ENCODE measurements at places on chromosomes 11 and 22.

- peak; percentile 44 for DNase-seq
Measured at GRCh38 chr22:48968201-48968959, 859.3 kb downstream of the BRD1 start.

- no peak for DNase-seq
Measured at GRCh38 chr11:48081151-48082010, 101.0 kb downstream of the PTPRJ start.

DNA sequence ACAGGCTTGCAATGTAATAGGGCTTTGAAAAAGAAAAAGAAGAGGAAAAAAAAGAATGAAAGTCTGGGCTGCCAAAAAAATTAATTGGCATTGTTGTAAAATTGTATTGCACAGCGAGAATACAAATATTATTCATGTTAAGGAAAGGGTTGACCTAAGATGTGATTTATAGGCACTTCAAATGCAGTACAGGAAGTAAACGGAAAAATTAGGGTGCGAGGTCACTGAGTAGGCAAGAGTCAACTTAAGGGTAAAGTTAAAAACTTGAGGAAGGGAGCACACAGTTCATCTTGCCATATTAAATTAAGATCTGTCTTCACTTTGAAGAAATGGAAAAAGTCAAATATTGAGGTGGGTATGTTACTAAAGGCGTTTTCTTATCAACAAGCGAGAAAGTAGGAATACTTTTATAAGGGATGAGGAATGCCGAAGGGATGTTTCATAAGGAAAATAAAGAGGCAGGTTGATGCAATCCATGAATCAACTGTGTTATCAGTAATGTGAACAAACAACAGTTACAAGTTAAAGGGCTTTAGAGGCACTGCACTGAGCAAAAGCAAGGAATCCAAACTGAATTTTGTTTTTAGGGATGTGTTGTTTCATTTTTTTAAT, 123.0 kb downstream of the WT1 start:
- DNase-seq: no peak

- peak; percentile 91 for DNase-seq
Measured at GRCh38 chr11:44634401-44635281, 69.2 kb downstream of the CD82 start.

GRCh38 chr11:88250566-88251242, 75.5 kb upstream of the RAB38 start:
- DNase-seq: peak; percentile 85

DNA sequence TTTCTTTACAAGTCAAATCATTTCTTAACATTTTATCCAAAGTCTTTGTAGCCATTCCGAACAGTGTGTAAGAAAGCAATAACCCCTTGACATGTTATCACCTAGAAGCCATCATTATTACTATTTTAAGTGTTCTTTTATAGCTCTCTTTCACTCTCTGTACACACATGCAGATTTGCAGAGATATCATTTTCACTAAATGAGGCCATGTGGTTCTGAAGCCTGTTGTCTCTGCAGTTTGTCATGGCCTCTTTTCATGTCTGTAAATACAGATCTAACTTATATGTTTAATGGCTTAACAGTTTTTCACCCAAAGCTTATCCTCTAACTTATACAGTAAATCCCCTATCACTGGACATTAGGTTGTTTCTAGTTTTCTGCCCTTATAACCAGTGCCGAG, 166.8 kb downstream of the MYO18B start:
- DNase-seq: no peak

GRCh38 chr11:122082205-122082604, 33.8 kb downstream of the BLID start:
- no peak for DNase-seq

- no peak for DNase-seq
Measured at GRCh38 chr11:128796270-128796669, 70.8 kb downstream of the KCNJ1 start.

- DNase-seq: no peak
Measured at GRCh38 chr11:78424334-78425270, 7.0 kb upstream of the GAB2 start.

DNA sequence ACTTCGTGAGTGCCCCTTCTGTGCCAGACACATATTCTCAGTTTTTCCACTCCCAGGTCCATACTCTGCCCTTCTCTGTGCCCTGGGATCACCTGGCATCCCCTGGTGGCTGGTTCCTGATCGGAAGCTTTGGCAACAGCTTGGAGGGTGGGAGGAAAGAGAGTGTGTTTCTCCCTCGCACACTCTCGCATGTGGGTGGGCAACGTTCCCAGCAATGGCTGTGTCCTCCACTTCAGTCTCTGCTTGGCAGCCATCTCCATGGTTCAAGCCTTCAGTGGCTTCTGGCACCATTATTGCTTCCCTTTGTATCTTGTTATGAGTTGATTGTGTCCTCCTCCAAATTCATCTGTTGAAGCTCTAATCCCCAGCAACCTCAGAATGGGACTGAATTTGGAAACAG, 342.7 kb upstream of the SYN3 start:
- DNase-seq: no peak

GRCh38 chr11:12433571-12434324, 56.4 kb downstream of the PARVA start:
- DNase-seq: no peak

GRCh38 chr11:100735949-100736675, 49.0 kb downstream of the ARHGAP42 start:
- DNase-seq: no peak

- peak; percentile 9 for DNase-seq
Measured at GRCh38 chr22:32080904-32081303, 37.8 kb downstream of the SLC5A1 start.

DNA sequence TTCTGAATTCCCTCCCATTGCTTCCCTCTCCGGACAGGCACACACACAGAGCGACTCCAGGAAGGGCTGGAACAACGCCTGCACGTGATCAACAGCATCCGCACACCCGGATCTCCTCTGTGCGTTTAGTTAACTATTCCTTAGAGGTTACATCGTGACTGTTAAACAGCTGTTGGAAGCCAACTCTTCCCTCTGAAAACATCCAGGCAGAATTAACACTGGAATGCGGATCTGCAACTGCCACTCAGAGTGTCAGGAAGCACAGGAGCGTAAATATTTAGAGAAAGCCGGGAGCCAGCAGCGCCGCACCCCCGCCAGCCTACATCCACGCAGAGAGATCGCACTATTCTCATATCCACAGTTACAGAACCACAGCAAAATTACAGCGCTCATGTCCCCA, 46.2 kb downstream of the SHANK2 start:
- no peak for DNase-seq

- peak; percentile 21 for DNase-seq
Measured at GRCh38 chr11:102666331-102666957, 39.1 kb downstream of the MMP27 start.

DNA sequence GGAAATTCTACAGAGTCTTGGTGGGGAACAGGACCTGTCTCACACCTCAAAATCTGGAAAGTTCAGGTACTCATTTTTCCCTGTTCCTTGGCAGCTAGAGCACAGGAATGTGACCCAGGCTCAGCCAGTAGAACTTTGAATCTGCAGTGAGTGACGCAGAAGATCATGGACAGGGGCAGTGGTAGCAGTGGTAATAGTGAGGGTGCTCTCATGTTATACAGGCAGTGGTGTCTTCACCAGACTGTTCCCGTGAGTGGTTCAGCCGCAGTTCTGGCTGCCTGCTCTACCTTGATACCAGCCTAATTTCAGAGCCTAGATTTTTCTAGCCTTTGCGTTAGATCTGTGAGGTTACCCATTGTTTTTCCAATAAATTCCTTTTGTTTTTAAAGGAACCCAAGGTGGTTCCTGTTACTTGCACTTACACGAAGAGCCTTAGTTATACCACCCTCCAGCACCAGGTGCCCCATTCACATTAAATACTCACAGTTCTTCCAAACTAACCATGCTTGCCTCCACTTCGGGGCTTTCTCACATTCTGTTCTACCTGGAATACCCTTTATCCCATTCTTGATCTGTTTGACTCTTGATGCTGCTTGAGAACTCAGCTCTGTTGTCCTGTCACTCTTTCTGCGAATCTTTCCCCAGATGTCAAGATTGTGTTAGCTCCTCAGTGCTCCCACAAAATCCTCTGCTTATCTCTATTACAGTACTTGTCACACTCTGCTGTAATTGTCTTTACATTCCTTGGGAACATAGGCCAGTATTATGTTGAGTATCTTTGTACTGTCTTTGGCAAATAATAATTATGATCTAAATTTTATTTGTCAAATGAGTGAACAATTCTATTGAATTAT, 47.8 kb downstream of the SWAP70 start:
- DNase-seq: no peak

DNA sequence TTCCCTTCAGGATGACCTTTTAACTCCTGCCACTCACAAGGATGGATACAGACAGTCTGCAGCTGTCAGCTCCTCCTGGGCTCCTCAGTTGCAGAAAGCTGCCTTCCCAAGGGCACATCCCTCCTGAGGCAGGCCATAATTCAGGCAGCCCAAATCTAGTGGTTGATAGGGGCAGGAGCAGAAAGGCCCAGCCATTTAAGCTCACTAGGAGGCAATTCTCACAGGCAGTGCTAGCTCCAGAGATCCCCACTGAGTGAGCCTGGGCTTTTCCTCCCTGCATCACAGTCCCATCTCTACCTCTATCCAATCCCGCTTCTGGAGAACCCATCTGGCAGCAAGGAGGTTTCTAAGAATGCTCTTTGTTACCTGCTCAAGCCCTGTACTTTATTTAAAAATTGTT, 200.6 kb downstream of the ARHGAP42 start:
- DNase-seq: no peak

GRCh38 chr11:121886996-121887395, 229.0 kb downstream of the BLID start:
- no peak for DNase-seq

DNA sequence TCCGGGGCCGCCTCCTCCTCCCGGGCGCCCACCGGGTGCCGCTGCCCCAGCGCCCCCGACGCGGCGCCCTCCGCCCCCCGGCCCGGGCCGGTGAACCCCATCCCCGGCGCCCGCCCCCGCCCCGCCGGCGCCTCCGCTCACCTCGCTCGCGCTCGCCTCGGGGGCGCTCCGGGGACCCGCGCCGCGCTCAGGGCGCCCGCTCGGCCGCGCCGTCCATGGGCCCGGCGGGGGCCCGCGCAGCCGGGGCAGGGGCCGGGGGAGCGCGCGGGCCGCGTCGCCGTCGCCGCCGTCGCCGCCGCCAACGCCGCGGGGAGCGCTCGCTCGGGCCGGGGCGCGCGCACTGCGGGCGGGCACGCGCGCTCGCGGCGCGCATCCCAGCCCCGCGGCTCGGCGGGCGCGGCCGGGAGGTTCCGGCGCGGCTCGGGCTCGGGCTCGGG, 293 bp downstream of the DUSP8 start:
- DNase-seq: no peak

DNA sequence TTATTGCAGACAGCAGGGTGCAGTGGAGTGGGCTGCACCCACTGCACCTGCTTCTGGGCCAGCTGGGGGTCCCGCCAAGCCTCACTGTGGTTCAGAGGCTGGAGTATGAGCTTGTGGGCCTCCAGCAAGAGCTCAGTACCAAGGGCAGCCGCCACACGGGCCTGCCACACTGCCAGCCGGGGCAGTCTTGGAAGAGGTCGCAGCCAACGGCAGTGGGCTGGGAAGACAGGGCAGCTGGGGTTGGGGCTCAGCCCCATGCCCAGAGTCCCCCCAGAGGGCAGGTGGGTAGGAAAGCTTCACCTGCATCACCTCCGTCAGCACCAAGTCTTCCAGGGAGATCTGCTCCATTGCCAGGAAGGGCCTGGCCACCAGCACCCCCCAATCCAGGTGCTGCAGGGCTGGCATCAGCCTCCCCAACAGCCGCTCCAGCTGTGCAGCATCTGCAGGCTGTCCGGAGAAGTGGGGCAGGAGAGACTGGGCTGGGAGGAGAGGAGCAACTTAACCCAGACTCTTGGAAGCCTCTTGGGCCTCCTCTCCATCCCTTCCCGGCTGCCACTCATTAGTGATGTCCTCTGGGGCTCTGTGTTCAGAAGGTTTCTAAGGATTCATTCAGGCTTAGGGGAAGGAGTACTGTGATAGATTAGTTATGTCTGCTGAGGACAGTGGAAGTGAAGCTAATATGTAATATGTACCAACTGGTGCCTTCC, 1.1 kb upstream of the GSTT4 start:
- no peak for DNase-seq

- DNase-seq: no peak
Measured at GRCh38 chr22:40022536-40023240, 27.9 kb downstream of the FAM83F start.

GRCh38 chr11:36149538-36150242, 139.5 kb downstream of the COMMD9 start:
- no peak for DNase-seq

DNA sequence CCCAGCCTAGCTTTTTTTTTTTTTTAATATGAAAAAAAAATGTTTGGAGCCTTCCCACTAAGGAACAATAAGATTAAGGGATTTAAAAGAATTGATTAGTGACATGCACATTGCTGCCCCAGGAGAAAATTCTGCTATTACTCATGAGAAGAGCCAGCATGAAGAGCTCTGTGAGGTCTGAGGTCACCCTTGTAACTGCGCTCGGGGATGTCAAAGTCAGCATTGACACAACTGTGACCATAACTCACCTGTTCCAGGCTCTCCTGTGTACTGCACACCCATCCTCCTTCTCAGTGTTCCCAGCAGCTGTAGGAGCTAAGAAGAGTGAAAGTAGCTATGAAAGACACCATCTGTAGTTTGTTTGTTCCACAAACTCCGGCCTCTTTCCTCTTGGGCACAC, 109.8 kb upstream of the FGF3 start:
- DNase-seq: no peak

DNA sequence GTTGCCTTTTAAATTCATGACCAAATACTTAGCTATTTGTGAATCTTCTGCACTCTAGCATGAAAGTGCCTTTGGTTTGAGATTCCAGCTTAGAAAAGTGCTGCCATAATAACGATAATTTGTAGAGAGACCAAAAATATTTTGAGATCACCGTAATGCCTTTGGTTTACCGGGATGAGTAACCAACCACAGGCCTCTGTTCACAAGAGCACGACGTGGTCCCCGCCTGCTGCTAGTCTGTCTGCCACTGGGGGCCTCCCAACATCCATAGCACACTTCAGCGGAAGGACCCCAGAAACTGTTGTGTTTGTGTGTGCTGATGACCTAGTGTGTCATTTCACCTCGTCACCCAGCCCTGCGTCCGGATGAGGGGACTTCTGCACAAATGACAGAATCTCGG, 67.0 kb upstream of the RASSF10 start:
- DNase-seq: no peak

DNA sequence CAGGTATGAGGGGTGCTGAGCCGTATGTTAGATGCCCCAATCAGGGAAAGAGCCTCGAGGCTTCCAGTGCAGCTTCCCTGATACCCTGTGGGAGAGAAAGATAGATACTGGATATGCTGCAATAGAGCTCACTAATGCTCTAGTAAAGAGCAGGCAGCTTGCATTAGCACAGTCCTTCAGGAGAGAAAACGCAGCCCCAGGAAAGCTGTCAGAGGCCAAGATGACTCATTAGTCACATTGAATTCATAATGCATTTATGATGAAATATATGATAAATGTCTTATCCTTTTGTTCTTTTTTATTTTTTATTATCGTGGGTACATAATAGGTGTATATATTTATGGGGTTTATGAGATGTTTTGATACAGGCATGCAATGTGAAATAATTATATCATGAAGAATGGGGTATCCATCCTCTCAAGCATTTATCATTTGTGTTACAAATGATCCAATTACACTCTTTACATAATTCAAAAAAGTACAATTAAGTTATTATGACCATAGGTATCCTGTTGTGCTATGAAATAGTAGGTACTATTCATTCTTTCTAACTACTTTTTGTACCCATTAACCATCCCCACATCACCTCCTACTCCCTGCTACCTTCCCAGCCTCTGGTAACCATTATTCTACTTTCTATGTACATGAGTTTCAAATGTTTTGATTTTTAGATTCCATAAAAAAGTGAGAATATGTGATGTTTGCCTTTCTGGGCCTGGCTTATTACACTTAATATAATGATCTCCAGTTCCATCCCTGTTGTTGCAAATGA, 94.5 kb upstream of the TOP3B start:
- DNase-seq: no peak

- DNase-seq: no peak
Measured at GRCh38 chr11:3132271-3132781, 32.8 kb downstream of the OSBPL5 start.
